CD4-positive, alpha-beta T cell treated with Interleukin-4 for 1 hour (primary cell): ENCODE measurements at places on chromosomes 1 and 21.

DNA sequence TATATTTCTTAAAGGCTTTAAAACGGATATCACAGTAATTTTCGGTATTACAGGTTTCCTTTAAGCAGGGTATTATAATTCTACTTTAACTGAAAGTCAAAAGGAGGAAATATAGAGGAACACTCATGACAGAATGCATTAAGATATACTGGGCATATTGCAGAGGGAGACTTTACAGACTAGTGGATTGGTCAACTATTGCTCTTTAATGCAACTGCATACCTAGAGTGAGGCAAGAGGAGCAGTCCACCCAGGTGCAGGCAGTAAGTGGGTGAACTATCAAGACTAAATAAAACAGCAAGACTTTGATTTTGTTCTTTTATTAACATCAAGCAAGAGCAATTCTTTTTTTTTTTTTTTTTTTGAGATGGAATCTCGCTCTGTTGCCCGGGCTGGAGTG, 10.5 kb downstream of the SCAF4 start:
- DNase-seq: no peak

DNA sequence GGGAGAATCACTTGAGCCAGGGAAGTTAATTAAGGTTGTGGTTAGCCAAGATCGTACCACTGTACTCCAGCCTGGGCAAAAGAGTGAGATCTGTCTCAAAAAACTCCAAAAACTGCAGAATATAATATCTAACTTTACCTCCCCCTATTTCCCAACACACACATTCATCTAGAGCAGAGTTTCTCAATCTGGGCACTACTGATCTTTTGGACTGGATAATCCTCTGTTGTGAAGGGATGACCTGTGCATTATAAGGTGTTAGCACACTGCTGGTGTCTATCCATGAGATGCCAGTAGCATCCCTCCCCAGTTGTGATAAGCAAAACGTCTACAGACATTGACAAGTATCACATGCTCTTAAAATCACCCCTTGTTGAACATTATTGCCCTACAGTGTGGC, 61.8 kb downstream of the RGS13 start:
- DNase-seq: no peak

GRCh38 chr1:25710583-25711347, 89.2 kb upstream of the SELENON start:
- no peak for DNase-seq

DNA sequence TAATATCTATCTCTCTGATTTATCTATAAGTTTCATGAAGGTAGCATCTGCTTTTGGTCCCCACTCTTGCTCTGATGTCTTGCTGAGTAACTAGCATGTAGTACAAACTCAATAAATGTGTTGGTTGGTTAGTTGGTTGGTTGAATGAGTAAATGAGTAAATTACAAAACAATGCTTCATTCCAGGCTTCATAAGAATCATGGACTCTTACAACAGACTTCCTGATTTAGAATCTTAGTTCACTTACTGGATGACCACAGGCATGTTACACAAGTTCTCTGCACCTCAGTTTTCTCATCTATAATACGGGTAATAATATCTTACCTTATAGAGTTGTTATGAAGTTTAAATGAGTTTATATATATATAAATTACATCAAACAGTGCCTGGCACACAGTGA, 98.6 kb downstream of the ZNF281 start:
- DNase-seq: no peak

- DNase-seq: no peak
Observed at GRCh38 chr1:210250665-210250997, 18.0 kb downstream of the SERTAD4 start.

GRCh38 chr1:70140343-70140742, 65.0 kb downstream of the LRRC40 start:
- DNase-seq: no peak

GRCh38 chr1:21269461-21270085, 20.7 kb downstream of the ECE1 start:
- DNase-seq: no peak

DNA sequence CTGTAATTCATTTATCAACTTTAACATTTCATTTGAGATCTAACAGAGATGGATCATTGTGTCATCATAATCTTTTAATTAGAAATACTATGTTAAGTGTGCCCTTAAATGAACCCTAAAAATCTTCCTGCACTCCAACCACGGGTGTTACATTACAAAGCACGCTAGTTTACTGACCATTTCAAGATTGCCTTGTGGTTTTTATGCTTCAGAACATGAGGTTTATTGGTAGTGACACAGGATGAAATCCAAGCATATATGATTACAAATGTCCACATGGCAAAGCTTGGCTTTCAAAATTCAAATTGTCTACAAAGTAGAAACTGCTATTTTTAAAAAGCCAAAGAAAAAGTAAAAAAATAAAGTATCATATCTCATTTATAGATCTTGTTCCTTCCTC, 190.4 kb upstream of the USP25 start:
- DNase-seq: no peak

GRCh38 chr21:16137106-16137505, 407.3 kb downstream of the USP25 start:
- no peak for DNase-seq

DNA sequence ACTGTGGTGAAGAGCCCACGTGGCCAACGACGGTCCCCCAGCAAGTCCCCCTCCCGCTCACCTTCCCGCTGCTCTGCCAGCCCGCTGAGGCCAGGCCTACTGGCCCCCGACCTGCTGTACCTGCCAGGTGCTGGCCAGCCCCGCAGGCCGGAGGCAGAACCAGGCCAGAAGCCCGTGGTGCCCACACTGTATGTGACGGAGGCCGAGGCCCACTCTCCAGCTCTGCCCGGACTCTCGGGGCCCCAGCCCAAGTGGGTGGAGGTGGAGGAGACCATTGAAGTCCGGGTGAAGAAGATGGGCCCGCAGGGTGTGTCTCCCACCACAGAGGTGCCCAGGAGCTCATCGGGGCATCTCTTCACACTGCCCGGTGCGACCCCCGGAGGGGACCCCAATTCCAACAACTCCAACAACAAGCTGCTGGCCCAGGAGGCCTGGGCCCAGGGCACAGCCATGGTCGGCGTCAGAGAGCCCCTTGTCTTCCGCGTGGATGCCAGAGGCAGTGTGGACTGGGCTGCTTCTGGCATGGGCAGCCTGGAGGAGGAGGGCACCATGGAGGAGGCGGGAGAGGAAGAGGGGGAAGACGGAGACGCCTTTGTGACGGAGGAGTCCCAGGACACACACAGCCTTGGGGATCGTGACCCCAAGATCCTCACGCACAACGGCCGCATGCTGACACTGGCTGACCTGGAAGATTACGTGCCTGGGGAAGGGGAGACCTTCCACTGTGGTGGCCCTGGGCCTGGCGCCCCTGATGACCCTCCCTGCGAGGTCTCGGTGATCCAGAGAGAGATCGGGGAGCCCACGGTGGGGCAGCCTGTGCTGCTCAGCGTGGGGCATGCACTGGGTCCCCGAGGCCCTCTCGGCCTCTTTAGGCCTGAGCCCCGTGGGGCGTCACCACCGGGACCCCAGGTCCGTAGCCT, 46.8 kb downstream of the TRIM11 start:
- no peak for DNase-seq

DNA sequence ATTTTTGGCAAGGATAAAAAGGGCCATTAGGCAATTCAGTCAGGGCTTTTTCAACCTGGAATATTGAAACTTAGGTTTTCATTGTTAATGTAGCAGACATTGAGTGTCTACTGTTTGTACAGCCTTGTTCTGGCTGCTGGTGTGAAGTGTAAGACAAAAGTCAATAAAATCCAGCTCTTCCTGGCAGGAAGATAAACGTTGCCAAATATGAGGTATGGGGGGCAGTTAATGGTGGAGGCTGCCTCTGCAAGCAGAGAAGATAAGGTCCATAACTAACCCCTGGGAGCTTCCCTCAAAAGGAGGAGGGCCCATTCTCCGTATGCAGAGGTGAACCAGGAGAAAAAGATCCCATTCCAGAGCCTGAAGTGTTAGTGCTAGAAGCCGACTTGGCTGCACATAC, 19.5 kb upstream of the SHE start:
- no peak for DNase-seq

GRCh38 chr1:220966881-220967611, 87.8 kb downstream of the HLX start:
- no peak for DNase-seq

- no peak for DNase-seq
Observed at GRCh38 chr1:232644209-232644608, 14.3 kb upstream of the SIPA1L2 start.

GRCh38 chr1:223642237-223642636, 23.3 kb downstream of the CAPN8 start:
- DNase-seq: no peak

- no peak for DNase-seq
Observed at GRCh38 chr1:232249339-232249738, 380.6 kb downstream of the SIPA1L2 start.

GRCh38 chr1:19775317-19775716, 24.4 kb downstream of the TMCO4 start:
- no peak for DNase-seq

- no peak for DNase-seq
Observed at GRCh38 chr1:12521096-12521495, 96.9 kb downstream of the DHRS3 start.

DNA sequence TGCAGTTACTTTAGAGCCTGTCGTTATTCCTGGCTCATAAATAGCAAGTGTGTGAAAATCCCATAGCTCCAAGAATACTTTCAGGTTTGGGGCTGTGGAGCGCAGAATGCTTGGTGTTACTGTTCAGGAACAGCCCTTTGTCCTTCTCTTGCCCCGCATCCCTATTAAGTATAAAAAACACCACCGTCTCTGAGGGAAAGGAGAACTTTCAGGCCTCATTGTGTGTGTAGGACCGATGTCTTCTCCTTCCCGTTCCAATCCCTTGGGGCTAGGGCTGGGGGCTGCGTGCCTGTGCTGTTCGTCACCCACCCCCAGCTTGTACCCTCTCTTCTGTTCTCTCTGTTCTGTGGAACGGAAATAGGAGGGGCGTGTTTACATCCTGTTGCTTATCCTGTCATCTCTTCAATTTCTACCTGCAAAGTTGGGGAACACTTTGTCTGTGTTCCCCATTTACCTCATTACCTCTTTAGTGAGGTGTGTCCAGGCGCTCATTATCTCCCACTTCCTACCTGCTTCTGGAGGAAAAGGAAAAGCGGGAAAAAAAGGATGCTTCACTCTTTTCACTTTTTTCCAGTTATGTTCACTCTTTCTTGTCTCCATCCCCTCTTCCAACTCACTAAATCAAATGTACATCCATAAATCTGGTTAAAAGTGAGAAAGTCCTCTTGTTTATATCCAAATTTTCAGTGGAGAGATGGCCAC, 788 bp upstream of the TXNIP start:
- peak; percentile 85 for DNase-seq
